Stimulated activated CD8-positive, alpha-beta memory T cell treated with anti-CD3 and anti-CD28 coated beads, Interleukin-7, amount 100 ng/mL, for 1 hour (primary cell): ENCODE measurements at places on chromosomes 4 and X.

- DNase-seq: no peak
These were observed 51.2 kb upstream of the C1QTNF7 start for GRCh38 chr4:15376594-15376993.

GRCh38 chr4:117660668-117661067 is 373.6 kb upstream of the NDST3 start:
- no peak for DNase-seq

GRCh38 chrX:30525732-30526131 is 51.8 kb downstream of the TASL start:
- no peak for DNase-seq

DNA sequence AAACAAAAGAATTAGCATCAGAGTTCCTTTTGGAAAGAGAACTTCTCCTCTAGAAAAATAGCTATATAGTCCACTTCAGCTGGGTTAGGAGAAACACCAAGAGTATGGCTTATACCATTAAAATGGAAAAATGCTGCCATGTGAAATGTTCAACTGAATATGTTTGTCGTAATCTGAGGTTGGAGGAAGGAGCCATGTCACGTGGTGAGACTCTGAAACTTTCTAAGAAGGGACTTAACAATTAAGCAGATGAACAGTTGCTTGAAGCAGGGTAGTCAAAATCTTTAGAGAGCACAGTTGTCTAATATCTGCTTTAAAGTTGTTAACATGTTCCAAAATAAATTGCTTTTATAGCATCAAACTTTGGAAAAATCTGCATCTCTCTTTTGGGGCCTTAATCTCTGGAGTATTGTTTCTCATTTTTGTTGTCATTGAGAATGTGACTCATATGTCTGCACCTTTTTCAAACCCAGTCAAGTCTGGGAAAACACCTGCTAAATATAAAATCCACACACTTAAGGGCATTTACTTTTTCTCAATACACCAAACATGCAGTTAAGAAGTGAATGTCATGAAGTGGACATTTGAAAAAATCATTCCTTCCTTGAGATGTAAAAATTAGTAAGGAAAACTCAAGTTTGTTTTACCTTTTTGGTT is 168.8 kb upstream of the PDE5A start:
- no peak for DNase-seq

- no peak for DNase-seq
These were observed 50.3 kb upstream of the OTUD4 start for GRCh38 chr4:145230726-145231125.

DNA sequence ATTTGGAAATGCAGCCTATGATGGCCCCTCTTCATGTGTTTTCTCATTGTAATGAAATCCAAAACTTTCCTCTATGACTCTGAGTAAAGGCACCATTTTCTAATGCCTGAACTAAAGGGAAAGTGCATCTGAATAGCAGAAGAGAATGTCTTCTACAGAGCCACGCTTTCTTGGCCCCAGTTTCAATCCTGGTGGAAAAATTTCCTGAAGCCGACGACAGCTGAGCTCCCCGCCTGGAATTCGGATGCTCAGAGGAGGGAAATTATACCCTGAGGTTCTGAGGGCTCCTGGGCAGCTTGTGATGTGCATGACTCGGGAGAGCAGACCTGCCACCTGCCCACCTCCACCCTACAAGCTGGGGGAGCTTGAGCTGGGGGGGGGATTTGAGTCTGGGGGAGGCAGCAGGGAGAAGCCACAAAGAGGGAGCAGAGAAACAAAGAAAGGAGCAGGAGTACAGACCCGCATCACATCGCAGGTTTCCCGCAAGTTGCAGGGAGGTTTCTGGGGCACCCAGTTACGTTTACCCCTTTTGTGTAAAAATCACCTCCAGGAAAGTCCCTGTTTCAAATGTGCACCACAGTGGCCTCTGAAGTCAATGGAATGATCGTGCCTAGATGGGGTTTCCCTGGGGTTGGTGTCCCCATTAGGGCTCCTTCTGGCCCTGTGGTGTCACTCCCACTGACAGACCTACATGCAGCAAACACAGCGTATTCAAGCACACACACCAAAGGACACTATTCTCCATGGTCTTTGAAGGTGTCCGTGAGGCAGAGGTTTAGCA is 145.6 kb upstream of the RBPJ start:
- DNase-seq: no peak

DNA sequence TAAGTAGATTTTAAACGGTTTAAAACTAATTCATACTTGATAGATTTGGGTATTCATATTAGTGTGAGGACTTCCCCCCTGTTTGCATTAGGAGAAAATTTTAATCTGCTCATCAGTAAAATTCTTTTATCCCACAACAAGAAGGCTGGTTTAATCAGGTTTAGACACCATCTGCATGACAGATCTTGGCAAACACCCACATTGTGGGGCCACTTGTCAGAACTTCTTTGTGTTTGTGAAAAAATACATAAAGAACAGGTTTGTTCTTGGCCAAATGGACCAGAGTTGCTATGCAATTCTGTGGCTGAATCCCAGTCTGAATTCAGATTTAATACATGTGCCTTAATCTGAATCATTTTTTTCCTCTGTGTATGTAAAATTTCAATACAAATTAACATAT is 121.1 kb downstream of the REPS2 start:
- DNase-seq: no peak

- DNase-seq: no peak
These were observed 19.1 kb downstream of the SH3BP2 start for GRCh38 chr4:2811830-2812611.

DNA sequence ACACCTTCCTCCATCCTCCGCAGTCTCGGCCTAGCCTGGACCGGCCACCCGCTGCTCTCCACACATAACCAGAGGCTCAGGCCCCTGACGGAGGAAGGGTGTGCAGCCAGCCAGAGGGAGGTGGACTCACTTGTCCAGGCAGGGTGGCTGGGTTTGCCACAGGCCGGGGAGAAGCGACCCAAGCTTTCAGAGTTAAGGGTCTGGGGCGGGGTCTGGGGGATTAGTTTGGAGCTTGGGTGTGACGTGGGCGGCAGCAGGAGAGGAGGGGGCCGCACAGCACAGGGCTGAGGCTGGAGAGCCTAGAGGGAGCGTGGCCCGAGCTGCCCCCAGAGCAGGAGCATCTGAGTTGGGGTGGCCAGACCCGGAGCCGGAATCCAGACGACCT is 22.4 kb upstream of the CPLX1 start:
- DNase-seq: no peak

- DNase-seq: no peak
These were observed 103.8 kb downstream of the EPHA5 start for GRCh38 chr4:65566473-65566872.

DNA sequence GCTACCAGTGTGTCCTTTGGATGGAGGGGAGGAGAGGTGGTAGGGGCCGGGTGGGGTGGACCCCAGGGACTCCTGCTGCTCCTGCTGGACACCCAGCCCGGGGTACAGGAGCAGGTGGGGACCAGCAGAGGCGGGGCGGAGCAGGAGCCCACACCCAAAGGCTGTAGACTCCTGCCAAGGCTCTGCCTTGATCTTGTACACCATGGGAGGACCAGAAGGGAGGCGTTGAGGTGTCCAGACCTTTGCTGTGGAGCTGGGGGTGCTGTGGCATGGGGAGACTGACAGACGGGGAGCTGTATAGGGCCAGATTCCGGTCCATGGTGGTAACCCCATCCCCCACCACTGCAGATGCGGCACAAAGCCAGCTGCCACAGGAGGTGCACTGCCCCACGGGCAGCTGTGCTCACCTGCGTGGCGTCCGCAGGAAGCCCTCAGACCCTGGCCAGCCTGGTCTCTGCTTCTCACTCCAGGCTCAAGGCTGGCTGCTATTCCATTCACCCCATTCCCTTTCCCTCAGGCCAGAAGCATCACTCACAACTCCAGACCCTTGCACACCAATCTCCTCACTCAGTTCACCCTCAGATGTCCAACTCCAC is 5.0 kb upstream of the SLC26A1 start:
- no peak for DNase-seq

DNA sequence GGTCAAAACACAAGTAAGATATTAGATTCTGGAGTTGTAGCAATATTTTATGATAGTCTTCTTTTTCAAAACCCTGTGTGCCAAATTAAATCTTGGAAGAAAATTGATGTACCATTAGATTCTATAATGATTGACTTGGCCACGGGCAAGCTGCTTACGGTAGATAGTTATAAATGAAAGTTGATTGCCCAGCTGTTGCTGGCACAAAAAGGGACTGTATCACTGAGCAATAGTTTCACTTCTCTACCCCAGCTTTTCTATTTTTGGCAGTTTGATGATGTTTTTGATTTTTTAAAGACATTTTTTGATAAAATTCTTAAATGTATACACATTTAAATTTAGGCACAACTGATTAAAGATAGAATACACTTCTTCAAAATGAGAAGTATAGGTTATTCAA is 333.3 kb downstream of the TRAM1L1 start:
- DNase-seq: no peak

DNA sequence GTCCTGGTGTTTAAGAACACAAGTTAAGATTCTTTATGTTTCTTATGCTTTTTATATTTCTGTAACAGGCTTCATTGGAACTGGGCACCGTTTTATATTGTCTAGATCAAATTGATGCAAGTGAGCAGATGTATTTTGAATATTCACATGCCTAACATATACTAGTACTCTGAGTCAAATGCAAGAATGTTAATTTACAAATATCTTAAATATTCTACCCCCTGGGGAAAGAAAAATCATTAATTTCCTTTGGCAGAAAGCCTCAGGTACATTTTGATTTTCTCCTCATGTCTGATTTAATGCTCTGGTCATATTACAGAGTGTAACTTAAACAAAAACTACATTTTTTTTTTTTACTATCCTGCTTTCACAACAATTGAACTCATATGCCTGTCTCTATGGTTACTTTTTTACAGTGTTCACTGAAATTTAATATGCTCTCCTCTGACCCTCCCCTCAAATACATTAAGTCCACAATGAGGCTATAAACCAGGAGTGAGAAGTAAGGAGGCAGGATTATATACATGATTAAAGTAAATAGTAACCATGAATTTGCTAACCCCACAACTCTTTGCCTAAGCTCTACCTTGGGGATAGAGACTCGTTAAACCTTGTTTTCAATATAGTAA is 2.4 kb upstream of the NSUN7 start:
- DNase-seq: no peak

DNA sequence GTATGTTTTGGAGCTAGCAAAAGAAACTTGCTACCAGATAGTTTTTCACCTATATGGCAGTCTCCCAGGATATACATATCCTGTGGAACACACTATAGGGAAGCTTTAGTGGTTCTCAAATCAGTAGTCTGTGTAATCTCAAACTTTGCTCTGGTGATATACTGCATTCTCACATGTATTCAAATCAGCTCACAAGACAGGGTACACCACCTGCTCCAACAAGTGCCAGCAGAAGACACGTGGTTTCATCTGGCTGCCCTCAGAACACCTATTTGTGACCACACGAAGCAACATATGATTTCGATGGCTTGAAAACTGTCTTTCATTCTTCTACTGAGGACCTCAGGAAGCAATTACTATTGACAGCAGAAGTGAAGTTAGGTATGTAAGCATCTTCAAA is 37.7 kb downstream of the BCLAF3 start:
- DNase-seq: no peak

DNA sequence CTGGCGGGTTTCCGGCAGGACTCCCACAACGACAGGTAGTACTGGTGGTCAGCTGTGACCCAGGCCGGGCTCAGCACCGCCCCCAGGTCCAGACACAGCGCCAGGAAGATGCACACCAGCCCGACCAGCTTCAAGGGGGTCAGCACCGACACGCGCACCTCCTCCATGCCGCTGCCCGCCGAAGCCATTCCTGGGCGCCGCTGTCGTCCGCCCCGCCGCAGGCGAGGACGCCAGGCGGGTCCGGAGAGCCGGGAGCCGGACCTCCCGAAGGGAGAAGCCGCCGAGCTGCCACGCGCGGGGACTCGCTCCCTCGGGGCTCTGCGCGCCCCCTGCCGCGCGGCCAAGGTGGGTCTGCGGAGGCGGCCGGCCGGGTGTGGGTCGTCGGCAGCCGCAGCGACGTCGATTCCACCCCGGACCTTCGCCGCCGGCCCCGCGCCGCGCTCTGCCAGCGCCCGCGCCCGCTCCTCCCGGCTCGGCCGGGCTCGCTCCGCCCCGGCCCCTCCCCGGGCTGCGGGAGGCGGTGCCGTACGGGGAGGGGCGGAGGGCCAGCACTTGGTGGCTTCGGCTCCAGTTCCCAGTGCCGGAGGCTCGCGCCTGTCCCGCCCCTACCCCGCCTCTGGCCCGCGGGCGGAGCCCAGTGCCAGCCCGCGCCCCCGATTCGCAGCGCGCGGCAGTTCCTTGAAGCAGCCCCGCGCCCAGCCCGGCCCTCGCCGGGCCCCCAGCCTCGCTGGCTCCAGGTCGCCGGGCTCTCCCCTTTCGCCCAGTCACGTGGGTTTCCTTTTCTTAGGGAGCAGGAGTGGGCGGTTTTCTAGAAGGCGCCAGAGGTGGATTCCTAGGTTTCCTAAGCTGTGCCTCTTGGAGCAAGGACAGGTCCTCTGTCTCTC is at the start of gene TMEM47:
Gene TMEM47, minus strand, starts transcription at position 444 of the 884 bp plus-strand sequence. Its CDS starts 256 bp downstream, at position 188.
- no peak for DNase-seq

DNA sequence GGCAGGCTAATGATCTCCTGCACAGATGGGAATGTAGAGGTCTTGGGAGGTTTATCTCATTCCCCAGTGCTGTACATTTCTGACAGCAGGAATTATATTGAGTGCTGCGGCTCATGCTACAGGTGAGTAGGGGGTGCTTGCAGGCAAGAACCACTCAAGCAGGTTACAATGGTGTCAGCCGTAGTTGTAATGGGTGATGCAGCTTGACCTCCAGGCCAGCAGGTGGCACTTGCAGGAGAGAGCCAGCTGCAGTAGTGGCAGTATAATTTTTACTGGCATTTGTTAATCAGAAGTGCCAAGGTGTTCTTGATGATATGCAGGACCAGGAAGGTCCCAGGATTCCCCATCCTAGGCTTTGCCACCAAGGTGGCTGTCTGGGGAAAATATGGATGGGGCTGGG is 759.6 kb upstream of the NDST4 start:
- DNase-seq: no peak

DNA sequence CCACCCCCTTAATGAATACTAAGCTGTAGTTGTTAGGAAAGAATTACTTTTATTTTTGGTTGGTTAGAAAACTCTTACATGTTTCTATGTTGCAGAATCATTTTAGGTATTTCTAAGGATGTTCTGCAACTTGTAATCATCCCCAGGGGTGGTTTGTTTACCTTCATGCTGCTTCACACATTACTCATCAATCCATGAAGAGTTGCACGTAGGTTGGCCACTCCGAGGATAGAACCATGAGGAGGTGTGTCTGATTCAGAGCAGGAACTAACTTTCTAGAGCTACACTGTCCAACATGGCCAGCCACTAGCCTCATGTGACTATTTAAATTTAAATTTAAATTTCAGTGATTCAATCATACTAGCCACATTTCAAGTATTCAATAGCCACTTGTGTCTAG is 127.2 kb upstream of the FRMPD4 start:
- no peak for DNase-seq

DNA sequence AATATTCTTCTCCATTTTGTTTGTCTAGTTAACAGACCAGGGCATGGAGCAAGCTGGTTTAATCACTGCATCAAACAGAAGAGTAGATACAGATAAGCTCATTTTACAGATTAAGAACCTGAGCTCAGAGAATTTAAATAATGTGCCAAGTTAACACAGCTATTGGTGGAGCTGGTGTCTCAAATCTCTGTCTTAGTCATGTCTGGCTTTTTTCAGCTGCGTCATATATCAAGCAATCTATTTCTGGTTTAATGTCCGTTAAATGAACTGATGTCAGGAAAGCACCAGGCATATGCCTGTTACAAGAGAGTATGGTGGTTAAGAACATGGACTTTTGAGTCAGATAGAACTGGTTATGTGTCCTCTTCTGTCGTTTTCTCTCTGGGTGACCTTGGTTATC is 79.8 kb upstream of the ADGRA3 start:
- no peak for DNase-seq

- DNase-seq: no peak
These were observed 708.6 kb downstream of the C4orf33 start for GRCh38 chr4:129804461-129804981.

- no peak for DNase-seq
These were observed 51.4 kb upstream of the SCRG1 start for GRCh38 chr4:173450281-173450680.
